Cardiac septum (tissue), 1 donor: ENCODE measurements at places on chromosomes 6 and 20. TPM values are rescaled to one million over a fixed set of nuclear protein-coding genes. Genes with fewer than 3 reads are reported as not detected.
A peak's percentile ranks its signal among the peaks of the same experiment; 100 is the strongest.

DNA sequence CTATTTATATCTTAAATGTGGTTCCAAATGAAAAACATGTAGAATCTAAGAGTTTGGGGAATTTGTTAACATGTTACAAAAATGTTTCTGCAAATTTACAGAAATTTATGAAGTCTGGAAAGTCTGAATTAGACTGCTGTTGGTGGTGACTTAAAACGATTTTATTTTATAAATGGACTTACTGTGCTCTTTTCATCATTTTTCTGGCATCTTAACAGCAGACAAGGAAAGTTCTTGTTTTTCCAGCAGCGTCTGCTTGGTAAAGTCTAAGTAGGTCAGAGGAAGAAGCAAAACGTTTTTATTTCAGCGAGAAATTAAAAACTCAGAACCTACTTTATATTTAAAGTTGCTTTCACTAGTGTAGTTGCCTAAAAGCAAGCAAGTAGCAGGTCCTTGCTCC, 48.6 kb upstream of the COL9A1 start:
- DNase-seq: no peak

DNA sequence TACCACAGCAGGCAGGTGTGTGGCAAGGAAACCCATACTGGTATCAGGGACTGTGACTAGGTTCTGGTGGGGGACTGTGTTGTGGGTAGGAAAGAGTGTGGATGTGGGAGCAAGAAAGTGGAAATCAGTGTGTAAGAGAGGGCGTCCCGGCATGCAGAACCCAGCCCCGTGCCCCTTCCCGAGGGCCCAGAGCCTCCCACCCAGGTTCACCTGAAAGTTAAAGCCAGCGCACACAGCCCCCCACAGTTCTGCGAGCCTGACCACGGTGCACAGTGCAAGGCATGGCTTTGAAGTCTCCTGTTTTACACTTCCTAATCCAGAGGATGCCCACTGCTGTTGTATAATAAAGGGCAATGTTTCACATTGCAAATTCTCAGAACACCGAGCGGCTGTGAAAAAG, 22.7 kb downstream of the MAFB start:
- DNase-seq: no peak

GRCh38 chr6:123962508-123962907, 158.8 kb downstream of the NKAIN2 start:
- no peak for DNase-seq

DNA sequence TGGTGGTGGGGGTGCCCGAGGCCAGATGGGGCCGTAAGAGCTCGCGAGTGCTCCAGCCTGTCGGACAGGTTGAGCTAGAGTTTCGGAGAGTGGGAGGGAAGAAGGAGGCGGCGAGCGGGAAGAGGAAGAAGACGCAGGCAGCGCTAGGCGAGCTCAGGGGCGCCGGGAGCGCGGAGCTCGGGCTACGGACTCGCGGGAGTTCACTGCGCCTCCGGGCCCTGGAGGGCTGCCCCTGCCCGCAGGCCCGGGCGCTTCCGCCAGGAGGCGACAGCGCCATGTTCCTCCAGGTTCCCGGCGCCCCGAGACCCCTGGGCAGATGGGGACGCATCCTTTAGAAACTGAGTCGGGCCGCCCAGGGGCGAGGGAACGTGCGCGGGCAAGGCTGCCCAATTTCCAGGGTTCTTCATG, 984 bp downstream of the TFAP2C start:
- no peak for DNase-seq

DNA sequence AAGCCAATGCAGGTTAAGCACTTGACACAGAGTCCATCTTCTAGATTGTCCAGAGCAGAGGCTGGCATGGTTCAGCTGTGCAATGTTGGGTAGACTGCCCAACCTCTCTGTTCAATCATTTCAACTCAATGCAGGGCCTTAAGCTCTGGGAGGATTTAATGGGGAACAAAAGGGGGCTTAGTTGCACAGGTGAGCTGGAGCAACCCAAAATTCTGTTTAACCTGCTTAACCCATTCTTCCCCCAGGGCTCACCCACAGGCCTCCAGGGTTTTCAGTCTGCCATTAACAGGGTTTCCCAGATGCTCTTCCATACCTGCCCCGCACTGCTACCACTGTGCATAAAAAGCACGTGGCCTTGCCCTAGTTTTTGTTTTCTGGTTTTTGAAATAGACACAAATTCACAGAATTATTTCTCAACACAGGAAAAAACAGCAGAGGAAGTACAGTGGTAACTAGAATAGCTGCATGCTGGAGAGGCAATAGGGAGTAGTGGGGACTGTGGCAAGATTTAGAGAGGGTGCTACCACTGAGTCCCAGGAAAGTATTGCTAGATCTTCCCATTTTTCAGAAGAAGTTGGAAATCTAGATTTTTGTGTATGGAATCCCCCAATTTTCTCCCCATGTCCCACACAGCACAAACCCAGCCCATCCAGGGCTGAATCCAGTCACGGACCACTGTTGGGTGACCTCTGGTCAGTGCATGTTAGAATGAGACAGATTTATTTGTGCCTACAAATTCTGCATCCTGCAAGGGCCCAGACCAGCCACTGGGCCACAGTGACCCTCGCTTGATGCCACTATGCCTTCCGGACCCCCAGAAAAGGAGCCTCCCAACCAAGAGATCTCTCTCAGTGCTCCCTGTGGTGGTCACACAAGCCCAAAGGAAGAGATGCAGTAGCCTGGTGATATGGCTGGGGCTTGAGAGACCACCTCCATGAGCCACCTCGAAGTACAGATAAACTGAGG, 4.6 kb downstream of the PTGIS start:
- peak; percentile 26 for DNase-seq

GRCh38 chr20:15496501-15497039, 1076.7 kb downstream of the KIF16B start:
- no peak for DNase-seq

DNA sequence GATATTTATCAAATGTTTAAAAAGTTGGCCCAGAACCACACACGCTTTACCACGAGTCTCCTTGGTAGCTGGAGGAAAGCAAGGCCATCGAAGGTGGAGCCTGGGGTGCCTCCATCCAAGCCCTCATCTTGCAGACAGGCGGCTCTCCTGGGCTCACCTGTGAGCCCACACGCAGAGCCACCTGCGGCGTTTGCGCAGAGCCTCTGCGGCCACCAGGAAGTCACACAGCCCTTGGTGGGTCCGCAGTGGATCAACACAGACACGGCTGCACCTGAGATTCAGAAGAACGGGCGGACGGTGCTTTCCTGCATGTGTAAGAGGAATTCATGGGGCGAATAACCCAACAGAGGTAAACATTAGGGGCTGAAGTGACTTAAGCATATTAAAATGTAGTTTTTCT, 24.5 kb upstream of the SMOC2 start:
- peak; percentile 57 for DNase-seq

GRCh38 chr6:156778454-156779205, 1.5 kb downstream of the ARID1B start:
- DNase-seq: peak; percentile 80

DNA sequence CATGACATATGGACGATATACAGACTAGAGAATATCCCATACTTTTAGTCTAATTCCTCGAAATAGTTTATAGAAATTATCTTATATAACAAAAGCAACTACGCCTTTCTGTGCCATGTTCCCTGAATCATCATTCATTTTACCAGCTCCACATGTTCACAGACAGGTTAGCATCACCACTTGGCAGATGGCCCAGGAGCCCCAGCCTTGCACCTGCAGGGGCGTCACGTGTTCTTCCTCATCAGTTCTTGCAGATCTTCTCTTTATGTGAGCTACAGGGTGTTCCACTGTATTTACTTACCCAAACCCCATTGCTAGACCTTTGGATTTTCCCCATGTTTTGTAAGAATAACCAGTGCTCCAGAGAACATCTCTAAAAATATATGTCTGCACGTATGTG, 12.6 kb upstream of the BNIP5 start:
- DNase-seq: peak; percentile 5

DNA sequence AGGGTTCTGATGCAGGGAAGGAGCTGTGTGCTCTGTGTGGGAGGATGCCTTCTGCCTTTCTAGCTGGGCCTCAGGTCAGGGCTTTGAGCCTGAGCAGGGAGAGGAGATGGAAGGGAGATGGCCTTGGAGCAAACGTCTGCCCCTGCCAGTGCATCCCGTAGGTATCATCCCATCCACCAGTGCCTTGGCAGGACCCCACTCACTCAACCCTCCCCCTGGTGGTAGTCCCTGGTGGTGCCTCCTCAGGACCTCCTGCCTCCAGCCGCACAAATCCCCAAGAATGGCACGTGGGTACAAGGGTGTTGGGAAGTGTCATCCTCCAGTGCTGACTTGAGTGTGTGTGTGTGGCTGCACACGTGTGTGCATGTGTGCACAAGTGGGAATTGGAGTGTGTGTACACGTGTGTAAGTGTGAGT, 23.1 kb upstream of the MICB start:
- DNase-seq: no peak

DNA sequence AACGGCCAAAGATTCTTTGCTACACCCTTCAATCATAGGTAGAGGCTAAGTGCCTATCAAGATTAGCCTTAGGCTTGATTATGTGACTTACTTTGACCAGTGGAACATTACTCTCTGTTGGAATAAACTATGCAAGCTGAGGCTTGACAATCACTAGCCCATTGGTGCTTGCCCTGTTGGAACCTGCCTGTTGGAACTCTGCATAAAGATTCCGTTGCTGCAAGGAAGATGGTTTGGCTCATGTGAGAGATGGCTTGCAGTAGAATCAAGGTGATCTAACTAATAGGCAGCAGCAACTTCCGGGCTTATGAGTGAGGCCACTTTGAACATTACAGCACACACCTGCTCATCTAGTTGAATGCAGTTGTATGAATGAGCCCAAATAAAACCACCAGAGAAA, 227.7 kb upstream of the TSHZ2 start:
- no peak for DNase-seq

- no peak for DNase-seq
Measured at GRCh38 chr6:26056583-26057350, 30.5 kb upstream of the HFE start.

DNA sequence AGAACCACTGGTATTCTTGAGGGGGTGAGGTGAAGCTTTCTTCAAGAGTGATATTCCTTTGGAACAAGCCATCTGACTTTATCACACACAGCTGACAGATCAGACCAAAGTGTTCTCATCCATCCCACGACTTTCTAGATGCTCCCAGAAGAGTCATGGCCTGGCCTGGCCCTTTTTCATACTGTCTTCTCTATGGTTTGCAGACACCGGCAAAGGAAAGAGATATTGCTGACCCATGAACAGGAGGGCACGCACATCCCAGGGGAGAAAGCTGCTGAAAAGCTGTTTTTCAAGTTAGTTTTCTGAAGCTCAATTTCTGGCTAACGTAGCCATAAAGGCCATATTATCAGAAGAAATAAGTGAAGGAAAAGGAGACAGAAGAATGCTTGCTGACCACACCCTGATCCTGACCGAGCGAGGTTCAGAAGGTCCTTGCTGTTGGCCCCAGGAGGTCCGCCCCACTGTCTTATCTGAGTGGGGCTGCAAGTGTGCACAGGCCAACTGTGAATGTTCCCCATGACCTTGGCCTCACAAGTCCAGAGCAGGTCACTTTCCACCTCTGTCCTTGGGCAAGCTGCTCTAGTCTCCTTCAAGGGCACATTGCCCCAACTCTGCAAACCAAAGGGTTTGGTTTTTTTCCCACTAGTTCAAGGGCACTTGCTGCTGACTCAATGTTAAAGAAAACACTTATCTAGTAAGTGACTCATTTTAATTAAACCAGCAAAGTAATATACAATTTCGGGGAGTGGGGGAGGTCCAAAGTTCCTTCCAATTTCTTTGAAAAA, 2.0 kb downstream of the ACSS1 start:
- peak; percentile 58 for DNase-seq

DNA sequence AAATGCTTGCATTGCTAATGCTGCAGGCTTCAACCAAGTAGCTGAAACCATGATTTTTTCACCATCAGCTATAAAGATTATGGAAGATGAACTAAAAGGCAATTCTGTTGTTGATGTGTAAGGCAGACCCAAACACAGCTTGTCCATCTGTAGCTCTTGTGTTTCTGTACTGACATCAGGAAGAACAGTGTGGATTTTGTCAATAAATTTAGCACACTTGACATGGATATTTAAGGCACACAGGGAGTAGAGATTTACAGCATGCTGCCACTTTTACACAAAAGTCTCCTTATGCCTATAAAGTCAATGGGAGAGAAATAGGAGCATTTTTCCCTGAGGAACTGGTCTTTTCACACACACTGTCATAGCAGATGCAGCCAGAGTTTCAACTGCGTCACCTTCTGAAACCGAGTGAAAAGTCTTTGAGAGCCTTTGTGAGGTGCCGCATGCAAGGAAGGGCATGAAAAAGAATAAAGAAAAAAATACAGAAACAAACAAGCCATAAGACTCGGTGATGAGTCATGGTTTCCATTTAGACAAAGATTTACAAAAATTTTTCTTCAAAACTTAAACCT, 261.4 kb upstream of the TFAP2D start:
- no peak for DNase-seq

GRCh38 chr6:165077876-165078275, 231.5 kb downstream of the C6orf118 start:
- no peak for DNase-seq

The SLC22A2 gene
- total RNA-seq: not detected

The MATN4 gene
- total RNA-seq: not detected

The TMC2 gene
- not detected for total RNA-seq

The PERP gene
- 59.3 TPM for total RNA-seq

The GCLC gene
- total RNA-seq: 33.0 TPM

The MICB gene
- 1.9 TPM for total RNA-seq
